Heart right ventricle (tissue), 16 donors: ENCODE measurements at places on chromosomes 11 and 22. TPM values are rescaled to one million over a fixed set of nuclear protein-coding genes. Genes with fewer than 3 reads are reported as not detected.

DNA sequence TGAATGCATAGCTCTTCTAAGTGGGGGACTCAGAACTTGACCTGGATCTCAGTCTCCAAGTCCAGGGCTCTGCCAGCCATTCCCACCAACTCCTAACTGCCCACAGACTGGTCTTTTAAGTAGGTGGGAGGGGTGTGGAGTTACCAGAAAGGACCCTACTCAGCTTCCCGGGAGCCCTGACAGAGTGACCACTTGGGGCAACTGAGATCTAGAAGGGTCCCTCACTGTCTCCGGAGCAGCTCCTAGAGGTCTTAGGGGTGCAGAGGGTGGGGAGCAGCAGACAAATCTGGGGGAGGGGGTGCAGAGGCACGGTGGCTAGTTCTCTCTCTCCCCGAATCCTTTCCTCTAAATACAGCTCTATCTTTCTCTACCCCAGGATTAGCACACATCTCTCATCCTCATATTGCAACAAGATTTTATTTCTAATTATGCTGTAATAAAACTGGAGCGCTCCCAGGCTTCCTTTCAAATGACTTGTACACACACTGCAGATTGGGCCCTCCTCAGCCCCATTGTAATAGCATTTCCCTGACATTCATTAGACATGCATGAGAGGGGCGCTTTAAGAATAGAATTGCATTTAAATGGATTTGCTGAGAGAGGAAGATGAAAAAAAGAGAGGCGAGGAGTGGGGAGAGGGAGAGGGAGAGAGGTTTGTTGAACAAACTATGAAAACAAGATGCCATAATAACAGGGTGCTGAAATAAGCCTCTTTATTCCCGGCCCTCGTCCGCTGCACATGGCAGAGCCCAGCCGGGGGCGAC is 219.0 kb downstream of the CEP164 start:
- DNase-seq = no peak

DNA sequence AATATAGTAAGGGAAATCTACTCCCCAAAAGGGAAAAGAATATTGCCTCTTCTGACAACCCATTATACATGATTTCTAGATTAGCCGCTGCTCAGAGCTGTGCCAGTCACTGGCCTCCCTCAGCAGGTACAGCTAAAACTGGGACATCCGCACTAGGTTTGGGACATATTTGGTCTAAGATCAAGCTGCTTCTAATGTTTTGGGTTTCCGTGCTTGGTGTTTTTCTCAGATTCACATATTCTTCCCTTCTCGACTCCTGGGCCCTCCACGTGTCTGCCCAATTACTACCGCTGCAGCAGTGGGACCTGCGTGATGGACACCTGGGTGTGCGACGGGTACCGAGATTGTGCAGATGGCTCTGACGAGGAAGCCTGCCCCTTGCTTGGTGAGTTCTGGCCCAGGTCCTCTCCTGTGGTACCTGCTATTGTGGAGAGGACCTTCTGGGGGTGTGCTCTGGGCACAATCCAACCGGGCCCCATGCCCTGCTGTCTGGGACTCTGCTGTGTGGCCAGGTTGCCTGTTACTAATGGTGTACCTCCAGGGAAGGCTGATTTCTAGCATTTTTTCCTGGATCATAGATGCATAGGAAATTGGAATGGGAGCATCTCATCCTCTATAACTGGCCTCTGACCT is 138.1 kb upstream of the SORL1-AS1 start:
- DNase-seq = no peak

DNA sequence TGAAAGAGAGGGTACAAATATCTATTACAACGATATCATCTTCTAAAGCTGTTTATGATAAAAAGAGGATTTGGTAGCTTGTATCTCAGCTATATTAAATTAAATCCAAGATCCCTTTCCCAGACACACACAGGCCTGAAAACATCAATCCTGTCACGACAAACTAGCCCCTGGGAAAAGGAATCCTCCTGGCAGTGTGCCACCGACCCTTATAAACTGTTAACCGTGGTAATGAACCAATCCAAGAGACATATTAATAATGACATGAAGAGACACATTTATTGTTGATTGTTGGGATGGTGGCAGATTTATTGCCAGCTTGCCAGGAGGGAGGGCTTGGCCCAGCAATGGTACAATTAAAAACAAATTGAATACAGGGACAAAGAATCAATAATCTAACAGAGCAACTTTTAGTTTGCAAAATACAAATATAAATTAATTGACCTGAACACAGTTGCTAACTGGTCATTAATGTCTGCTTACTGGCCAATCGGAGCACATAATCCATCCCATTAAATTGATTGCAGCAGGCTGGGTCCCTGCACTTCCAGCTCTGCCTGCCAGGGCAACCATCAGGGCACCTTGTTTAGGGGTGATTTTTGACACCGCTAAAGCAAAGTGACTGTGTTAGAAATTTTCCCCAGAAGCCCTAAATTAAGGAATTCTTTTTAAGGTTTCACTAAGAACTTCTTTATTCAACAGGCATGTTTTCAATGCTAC is 887.6 kb downstream of the OPCML start:
- DNase-seq = no peak

- no peak for DNase-seq
Observed at GRCh38 chr11:106495046-106495445, 417.6 kb downstream of the AASDHPPT start.

DNA sequence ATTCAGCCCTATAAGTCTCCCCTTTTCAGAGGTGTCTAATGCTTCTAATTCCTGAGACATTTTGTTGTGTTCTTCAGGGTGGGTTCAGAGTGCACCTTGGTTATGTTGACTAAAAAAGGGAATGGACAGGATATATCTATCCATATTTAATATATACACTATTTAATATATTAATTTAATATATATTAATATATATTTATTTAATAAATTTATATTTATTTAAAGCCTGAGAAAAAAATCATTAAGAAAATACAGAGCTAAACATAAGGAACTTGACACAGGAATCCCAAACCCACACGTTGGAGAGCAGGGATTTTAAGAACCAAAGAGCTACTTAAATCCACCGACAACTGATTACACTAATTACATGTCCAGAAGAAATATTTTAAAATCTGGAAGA is 674.2 kb upstream of the KIRREL3 start:
- DNase-seq = no peak

DNA sequence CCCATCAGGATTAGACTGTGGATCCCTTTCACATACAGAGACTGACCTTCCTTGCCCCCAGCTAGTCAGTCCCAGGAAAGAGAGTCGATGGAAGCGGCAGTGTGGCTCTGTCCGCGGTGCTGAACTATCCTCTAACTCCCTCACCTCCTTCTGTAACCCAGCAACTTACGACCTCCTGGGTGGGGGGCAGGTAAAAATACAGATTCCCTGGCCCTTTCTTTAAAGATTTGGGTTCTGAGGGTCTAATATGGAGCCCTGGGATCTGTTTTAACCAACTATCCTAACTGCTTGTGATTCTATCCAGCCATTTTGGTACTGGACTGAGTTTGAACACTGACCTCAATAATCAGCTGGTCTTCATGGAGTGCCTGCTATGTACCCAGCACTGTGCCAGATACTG is 23.2 kb downstream of the MFNG start:
- DNase-seq = no peak

- DNase-seq = no peak
Observed at GRCh38 chr22:30150212-30150611, 69.9 kb downstream of the HORMAD2 start.

DNA sequence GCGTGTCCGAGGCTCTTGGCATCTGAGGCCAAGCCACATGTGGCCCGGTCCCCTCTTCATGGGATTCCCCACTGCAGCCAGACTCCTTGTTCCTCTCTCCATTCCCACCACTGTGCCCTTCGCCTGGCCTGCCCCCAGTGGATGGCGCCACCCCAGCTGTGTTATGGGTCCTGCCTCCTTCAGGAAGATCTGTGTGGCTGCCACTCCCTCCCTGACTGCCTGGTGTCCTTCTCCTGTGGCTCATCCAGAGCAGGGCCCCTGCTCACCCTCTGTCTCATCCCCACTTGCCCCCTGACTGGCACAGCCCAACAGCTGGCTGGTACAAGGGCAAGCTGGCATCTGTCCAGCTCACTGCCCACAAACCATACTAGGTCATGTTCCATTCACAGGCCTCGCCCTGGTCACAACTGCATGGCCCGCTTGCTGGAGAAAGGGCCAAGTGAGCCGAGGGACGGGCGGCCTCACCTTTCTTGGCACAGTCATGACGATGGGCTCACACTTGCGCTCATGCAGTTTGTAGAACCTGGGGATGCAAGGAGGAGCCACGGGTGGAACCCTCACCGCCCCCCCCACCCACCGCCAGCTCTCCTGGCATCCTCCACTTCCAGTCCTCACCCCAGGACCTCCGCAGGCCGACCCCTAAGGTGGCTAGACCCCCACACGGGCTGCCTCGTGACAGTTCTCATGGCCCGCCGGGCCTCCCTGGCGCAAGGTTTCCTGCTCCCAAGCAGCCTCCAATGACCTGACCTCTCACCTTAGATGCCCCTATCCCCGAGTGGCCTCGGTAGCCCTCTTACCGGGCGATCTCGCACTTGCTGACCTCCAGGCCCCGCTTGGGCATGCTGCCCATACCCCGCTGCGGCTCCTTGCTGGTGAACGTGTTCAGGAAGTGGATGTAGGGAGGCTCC is 2.1 kb upstream of the PTPRCAP start:
- no peak for DNase-seq

DNA sequence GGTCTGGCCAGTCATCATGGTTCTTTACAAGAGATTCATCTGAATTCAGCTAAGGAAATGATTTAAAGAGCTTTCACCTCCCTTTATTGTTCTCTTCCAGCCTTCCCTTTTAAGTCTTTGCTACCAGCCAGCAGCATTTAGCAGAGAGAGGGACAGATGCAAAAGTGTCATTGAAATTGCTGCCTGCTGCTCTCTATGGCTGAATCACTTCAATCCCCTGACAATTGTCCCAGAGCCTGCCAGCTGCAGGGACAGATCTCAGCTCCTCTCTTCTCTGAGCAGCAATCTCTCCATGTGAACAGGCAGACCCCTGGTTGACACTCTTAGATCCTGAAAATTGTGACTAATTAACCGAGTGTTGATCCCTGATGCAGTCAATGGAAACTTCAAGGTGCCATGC is 816.9 kb upstream of the CCDC90B start:
- no peak for DNase-seq

DNA sequence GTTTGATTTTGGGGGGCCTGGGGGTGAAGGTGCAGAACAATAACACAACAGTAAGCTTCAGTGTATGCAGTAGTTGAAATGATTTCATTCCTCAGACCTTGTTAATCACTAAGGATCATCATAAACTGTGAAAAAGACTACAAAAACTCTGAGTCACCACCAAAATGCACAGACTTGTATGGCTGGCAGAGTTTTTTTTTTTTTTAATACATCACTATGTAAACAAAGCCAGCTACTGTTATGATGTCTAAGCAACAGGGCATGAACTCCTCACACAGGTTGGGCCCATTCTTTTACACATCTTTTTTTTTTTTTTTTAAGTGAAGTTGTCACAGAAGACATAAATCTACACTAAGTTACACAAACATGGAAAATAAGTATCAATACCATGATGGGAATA is 311.9 kb downstream of the GUCY1A2 start:
- no peak for DNase-seq

GRCh38 chr11:61495801-61496601 is 12.5 kb upstream of the LRRC10B start:
- no peak for DNase-seq

DNA sequence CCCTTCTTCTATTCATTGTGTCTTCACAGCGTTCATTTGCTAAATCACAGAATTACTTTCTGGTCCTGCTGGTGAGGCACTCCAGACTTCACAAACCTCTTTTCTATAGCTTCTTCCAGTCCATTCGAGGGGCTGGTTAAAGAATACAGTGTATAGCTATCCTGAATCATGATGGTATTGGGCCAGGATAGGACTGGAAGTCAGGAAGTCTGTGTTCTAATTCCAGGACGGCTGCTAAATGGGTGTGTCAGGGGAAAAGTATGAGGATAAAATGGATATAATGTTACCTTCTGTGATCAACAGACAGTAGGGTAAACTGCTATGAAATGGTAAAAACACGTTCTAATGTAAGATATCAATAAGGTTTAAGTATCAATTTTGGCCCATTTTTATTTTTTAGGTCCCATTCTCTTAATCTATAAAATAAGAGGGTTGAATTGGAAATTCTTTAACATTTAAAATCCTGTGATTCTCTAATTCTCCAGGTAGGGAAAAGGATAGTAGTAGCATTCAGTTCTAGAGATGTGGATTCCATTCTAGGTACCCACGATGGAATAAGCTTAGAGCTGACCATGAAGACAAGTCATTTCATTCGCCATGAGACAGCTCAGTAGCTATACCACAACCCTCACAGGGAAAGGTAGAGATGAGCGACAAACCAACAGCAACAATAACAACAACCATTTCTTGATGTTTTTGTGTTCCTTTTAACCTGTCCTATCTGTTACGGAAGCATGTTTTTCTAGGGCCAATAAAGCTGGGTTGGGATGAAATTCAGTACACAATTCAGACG is 96.1 kb downstream of the SLC1A2 start:
- DNase-seq = no peak

DNA sequence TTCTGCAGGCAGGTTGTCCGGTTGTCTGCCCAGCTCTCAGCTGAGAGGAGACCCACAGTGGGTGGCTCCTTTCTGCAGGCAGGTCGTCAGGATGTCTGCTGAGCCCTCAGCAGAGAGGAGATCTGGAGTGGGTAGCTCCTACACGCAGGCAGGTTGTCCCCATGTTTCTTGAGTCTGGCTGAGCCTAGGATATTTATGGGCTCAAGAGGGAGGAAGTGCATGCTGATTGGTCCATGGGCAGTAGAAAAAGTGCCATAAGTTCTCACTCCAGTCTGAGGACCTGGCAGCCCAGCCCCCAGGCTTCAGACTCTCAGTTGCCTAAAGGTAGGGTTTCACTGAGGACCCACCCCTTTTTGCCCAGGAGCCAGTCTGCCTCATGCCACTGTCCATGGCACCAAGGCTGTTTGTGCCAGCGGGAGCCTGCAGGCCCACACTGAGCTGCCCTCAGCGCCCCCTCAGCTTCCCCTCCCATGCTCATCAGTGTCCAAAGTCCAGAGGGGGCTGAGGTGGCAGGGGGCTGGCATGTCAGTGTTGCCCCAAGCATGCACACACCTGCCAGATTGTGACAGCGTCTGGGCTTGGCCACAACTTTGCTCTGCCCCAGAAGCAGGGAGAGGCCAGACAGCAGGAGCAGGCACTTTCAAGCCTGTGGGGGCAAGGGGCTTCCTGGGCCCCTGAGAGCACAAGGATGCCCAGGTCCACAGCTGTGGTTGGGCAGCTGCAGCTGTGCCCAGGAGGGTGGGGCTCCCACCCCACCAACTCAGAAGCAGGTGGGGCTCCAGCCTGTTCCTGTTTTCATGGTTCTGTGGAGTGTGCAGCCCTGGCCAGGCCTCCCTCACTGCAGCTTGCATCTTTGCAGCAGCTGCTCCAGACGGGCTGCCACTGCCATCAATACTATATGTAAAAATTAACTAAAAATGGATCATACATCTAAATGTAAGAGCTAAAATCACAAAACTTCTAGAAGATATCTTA is 3.8 kb upstream of the RNF141 start:
- no peak for DNase-seq

The COPB1 gene
- total RNA-seq = 46.7 TPM

The TEX12 gene
- total RNA-seq = not detected

The GUCY1A2 gene
- 5.4 TPM for total RNA-seq

The LINC01488 gene
- 0.17 TPM for total RNA-seq
